T47D (cell line): ENCODE measurements at places on chromosomes 1 and 21.
A peak's percentile ranks its signal among the peaks of the same experiment; 100 is the strongest.

DNA sequence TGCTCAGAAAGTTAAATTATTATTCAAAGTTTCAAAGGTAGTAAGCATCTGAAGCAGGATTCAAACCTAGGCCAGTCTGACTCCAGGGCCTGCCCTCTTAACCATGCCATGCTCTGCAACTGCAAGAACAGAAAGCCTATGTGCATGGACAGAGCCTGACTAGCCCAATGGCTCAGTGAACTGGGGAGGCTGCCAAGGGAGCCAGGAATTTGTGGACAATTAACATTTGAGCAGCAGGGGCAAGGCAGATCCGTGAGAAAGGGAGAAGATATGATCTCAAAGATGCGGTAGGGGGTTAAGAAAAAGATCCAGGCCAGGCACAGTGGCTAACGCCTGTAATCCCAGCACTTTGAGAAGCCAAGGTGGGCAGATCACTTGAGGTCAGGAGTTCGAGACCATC, 6.5 kb upstream of the ATP1A4 start:
- no peak for DNase-seq

DNA sequence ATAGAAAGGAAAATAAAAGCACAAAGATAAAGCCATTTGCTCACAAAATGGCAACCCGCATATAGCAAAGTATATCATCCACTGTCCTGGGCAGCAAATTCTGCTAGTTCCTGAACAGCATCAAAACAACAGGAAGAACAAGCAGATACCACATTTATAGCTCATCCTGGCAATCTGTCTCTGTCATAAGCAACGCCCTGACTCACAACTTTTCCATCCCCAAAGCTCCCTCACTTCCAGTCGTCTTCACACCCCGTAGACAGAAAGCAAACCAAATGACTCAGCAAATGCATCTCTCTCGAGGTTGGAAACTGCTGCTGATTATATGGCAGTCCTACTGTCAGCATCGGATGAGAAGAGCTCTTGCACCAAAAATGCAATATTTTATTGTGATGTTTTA, 65.8 kb downstream of the AK5 start:
- DNase-seq: no peak

GRCh38 chr1:71861022-71861421, 421.3 kb downstream of the NEGR1 start:
- DNase-seq: no peak

DNA sequence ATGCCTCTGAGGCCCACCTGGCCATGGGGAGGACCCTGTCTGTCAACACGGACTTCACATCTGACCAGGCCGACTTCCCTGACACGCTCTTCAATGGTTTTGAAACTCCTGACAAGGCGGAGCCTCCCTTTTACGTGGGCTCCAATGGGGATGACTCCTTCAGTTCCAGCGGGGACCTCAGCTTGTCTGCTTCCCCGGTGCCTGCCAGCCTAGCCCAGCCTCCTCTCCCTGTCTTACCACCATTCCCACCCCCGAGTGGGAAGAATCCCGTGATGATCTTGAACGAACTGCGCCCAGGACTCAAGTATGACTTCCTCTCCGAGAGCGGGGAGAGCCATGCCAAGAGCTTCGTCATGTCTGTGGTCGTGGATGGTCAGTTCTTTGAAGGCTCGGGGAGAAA, 101.8 kb downstream of the ADARB1 start:
- DNase-seq: no peak

DNA sequence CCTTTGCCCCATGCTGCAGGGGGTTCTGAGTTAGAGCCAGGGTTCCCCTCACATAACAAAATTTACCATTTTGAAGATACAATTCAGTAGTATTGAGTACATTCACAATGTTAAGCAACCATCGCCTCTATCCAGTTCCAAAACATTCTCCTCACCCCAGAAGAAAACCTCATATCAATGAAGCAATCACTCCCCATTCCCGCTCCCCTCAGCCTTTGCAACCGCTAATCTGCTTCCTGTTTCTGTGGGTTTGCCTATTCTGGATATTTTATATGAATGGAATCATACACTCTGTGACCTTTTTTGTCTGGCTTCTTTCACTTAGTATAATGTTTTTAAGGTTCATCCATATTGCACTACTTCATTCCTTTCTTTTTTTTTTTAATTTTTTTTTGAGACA, 32.9 kb downstream of the SERINC2 start:
- no peak for DNase-seq

DNA sequence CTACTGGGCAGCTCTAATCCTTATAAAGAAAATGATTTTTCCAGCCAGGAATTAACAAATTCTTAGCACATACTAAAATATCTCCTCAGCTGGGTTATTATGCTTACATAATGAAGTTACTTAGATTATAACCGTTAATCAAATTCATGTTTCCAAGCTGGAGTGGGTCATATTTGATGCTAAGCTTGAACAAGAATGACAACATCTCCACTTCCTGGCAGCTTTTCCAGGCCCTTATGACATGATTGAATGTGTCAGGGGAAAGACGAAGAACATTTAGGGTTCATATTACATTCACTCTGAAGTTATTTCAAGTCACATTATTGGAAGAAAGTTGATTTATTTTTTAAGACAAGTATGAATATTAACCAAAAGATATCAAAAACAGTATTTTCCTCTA, 333.7 kb downstream of the PCP4 start:
- DNase-seq: no peak

DNA sequence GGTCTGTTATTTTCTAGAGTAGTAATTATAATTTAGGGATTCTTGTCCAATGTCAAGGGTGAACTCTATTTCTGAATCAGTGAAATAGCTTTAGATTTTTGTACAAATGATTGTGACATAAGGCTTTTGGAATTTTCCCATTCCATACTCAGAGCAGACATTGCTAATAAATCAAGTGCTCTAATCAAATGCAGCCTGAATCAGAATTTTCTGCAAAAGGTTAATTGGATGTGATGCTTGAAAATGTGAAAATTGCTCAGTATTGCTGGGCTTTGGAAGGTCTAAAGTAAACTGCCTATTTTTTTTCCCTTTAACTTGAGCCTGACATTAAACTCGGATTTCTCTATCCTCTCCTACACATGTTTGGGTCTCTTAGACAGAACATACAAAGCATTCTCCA, 23.2 kb downstream of the SGIP1 start:
- no peak for DNase-seq

GRCh38 chr1:211762206-211762605, 68.4 kb downstream of the LPGAT1 start:
- DNase-seq: no peak

DNA sequence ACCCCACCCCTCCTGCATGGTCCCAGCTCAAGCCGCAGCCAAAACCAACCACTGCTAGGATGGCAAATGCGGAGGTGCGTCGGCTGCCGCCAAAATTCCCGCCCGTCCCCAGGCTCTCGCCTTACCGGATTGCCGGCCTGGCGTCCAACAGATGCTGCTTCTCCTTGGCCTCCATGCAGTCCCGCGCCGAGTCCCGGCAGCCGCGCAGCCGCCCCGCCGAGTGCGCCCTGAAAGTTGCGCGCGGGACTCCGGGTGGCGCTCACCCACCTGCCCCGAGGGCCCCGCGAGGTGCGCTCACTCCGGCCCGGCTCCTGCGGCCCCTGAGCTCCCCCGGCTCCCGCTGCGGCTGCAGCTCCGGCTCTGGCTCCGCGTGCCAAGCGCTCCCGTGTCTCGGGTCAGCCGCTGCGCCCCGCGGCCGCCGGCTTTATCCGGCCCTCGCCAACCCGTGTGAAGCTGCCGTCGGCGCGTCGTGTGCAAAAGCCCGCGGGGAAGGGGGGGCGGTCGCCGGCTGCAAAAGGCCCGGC, at the start of gene SLC30A2:
TSS of gene SLC30A2 (minus strand) at position 397 of the 524 bp plus-strand sequence. CDS start at position 175, 222 bp downstream.
- no peak for DNase-seq

GRCh38 chr1:222413991-222414549, 133.8 kb downstream of the HHIPL2 start:
- DNase-seq: no peak

- DNase-seq: no peak
Measured at GRCh38 chr1:176950736-176951324, 213.7 kb downstream of the ASTN1 start.

DNA sequence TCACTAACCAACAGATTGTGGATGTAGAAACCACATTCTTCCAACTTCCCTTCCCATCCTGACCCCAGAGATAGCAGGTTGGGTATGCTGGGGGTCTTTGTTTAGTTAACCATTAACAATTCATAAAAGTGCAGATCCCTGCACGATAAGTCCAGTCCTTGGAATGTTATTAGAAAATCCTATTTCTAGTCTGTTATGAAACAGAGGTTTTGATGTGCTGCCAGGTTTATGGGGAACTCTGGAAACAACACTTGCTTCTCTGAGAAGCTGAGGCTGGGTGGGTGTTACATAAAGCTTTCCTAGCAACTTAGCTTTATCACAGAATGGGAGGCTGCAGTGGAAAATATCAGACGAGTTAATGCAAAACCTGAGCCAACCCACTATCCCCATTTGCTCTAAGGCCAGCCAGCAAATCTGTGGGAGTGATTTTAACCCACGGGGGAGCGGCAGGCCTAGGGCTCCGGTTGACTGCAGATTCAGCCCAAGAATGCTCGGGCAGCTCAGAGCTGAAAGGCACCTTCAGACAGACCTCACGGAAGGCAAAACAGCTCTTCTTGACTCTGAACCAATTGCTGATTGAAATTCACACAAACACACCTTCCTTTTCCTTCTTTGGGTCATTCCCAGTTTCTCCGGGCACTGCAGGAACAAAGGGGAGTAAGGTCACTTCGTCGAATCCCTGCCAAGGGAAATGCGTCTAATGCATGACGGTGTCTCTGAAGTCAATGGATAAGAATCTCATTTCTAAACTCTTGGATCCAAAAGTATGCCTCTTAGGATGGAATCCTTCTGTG, 111.7 kb upstream of the IRF2BP2 start:
- no peak for DNase-seq

GRCh38 chr1:16438924-16439323, 1.6 kb upstream of the NECAP2 start:
- DNase-seq: no peak

DNA sequence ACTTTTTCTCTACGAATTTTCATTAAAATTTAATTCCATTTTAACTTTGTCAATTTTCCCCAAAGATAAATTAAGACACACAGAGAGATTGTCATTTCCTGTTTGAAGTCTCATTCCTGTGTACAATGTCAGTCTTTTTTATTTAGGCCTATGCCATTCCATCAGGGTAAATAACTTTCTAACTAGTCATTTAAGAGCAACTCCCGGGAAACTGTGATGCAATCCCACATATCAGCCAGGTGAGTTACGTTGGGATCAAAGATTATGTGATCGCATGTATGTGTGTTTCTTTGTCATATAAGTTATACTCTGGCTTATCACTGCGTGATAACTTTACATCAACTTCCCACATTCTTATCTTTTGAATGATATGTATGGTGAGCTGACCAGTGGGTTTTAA, 86.1 kb upstream of the S1PR1 start:
- no peak for DNase-seq

DNA sequence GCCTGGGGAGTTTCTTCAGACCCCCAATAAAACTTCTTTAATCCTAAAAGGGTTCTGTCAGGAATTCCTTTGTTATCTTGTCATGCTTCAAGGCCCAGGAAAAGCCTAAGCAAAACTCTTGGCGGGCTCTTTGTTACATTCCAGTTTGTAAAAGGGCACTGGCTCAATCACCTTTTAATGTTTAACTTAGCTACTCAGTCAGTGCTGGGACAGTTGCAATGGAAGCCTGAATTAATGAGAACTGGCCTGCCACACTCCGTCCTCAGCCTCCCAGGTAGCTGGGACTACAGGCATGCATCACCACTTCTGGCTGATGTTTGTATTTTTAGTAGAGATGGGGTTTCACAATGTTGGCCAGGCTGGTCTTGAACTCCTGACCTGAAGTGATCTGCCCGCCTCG, 21.3 kb upstream of the ASB17 start:
- no peak for DNase-seq

- no peak for DNase-seq
Measured at GRCh38 chr1:102098081-102098480, 101.4 kb upstream of the OLFM3 start.

- peak; percentile 19 for DNase-seq
Measured at GRCh38 chr1:61951731-61952580, 209.7 kb downstream of the PATJ start.

DNA sequence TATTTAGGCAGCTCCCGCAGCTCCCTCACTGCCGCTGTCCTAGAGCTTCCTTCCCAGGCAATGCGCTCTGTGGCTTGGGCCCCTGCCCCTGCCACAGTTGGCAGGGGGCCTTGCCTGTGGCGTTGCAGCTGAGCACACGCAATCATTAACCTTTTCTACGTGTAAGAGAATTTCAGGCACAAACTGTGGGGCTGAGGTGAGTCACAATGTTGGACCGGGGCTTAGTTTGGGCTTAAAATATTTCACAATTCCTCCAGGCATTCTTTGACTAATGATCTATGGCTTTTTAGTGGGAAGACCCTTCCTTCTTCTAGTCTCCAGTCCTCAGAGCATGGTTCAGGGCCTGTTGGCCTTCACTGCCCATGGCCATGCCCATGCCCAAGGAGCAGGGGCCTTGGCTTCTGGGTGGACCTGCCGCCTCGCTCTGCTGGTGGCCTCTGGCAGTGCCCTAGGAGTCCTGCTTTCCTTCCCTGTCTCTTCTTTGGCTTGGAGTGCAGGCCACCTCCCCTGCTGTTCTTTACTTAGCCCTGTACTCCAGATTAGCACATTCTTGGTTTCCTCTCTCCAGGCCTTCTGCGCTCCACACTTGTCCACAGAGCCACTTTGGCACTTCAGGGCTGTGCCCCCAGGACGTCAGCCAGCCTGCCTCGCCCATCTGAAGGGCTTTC, 39.2 kb downstream of the MAPKAPK2 start:
- no peak for DNase-seq

GRCh38 chr21:46304955-46305354, 18.7 kb downstream of the C21orf58 start:
- DNase-seq: no peak

DNA sequence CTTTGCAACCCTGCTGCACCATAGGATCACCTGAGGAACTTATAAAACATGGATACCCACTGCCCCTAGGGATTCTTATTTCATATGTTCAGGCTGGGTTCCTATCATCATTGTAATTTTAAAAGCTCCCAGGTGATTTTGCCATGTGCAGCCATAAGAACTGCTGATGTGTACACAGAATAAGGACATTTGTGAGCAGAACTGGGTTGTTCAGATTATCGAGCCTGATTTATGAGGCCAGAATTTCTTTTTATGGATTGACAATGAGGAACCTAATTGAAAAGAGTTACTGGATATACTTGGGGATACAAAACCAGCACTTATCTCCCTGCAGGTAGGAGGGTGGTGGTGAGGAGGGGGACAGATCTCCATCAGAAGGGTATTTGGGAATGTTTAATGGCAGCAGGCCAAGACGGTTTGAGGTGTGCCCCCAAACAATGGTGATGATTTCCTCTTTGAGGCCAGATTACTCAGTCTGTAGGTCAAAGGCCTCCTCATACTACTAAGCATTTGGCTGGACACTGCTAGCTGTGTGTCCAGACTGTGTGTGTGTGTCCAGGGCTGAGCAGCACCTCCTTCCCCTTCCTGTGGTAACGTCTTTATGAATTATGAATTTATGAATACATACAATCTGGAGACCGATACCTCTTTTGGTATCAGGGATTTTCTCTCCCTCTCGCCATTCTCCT, 18.9 kb downstream of the NOS1AP start:
- DNase-seq: no peak

DNA sequence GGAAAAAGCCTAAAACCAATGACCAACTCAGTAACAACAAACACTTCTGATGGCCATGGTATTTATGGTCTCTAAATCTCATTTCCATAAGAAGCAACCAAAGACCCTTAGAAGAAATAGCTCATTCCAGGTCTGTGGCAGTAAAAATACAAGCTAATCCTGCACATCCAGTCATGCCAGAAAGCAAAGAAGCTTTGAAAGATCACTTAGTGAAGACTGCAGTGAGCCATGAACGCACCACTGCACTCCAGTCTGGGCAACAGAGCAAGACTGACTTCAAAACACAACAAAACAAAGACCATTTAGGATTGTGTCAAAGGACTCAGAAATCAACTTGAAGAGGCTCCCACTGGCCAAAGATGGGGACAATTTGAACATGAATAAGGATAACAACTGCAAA, 18.4 kb upstream of the ELK4 start:
- DNase-seq: no peak
